ENCODE measurements at places on chromosomes 13 and 19.

DNA sequence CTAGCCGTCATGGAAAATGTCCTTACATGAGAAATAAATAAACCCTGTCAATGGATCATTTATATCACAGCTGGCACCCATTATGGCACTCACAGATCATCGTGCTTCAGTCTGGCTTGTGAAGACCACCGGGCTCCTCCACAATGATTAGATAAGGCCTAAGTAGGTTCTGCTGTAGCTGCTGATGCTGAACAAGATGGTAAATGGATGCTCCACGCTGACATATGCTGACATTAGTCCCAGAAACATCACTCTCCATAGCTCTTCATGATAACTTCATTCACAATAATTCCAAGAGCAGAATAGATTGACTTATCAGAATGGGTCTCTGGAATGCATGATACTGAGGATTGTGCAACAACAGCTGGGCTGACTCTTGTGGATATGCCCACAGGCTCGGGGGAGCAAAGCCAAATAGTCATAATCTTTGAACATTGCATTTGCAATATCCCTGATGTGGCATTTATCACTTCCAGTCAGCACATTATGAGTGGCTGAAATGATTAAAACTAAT lies 63.8 kb upstream of the RXFP2 start:
- DNase-seq = no peak

DNA sequence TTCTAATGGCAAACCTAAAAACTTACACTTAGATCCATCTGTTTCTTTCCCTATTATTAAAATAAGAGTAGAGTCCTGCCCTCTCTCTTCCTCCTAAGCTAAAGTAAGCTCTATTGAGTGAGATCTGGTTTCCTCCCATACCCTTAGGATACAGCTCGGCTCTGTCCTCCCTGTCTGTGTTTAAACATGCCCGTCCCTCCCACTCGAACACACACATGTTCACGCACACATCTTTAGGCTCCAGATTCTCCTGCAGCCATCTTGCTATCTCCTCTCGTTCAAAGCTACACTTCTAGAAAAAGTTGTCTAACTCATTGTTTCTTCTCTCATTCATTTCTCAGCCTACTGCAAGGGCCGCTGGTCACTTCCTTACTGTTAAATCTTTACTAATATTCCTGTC lies 15.1 kb upstream of the CEBPG start:
- no peak for DNase-seq

GRCh38 chr19:1291761-1292418 lies 6.2 kb downstream of the EFNA2 start:
- DNase-seq = no peak

DNA sequence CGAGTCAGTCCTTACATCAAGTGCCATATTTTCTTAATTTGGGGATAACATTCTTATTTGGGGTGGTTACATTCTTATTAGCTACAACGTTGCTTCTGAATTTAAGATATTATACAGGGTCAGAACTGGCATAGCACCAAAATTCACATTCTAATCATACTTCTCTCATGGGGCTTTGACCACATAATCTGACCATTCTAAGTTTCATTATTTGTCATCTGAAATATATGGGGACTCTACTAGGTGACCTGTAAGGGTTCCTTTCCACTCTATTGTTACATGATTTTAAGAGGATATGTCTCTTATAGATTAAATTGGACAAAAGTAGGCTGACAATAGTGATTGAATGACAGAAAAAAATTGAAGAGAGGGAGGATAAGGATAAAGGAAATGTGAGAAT lies 536.5 kb downstream of the KCTD12 start:
- DNase-seq = no peak

DNA sequence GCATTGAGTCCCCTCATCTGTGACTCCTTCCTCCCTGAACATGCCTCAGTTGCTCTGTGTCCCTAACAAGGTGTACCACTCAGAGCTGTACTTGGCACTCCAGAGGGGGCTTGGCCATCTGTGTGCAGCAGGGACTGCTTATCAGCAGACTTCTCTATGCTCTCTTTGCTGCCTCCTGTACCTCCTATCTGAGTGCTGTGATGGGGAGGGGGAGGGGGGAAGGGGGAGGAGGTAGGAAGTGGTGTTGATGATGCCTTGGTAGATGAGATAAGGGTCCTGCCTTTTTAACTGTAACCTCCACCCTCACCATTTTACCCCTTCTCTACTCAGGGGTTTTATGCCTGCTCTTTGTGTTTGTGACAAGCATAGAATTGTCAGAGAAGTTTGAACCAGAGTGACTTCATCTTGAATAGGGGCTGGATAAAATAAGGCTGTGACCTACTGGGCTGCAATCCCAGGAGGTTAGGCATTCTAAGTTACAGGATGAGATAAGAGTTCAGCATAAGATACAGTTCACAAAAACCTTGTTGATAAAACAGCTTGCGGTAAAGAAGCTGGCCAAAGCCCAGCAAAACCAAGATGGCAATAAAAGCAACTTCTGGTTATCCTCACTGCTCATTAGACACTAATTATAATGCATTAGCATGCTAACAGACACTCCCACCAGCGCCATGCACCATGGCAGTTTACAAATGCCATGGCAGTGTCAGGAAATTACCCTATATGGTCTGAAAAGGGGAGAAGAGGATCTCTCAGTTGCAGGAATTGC lies 13.2 kb downstream of the PCDH8 start:
- DNase-seq = no peak

- DNase-seq = no peak
Observed at GRCh38 chr19:47005873-47006272, 13.8 kb upstream of the NPAS1 start.

DNA sequence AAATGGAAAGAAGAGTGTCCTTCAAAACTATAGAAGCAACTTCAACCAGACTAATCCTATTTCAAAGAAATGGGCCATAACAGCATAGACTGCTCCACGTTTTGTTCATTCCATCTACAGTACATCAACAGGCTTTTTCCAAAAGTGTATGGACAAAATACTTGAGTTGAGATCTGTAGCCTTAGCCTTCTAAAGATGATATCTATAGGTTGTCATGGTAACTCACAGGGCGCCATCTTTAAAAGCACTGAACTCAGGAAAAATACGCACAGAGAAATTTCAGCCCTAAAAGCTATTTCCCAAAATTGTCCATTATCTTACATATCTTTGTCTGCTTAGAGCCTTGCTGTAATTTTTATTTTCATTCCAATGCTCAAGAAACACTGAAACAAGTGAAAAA lies 439.4 kb upstream of the NBEA start:
- DNase-seq = no peak

- no peak for DNase-seq
Observed at GRCh38 chr19:970695-971094, 13.4 kb upstream of the WDR18 start.

DNA sequence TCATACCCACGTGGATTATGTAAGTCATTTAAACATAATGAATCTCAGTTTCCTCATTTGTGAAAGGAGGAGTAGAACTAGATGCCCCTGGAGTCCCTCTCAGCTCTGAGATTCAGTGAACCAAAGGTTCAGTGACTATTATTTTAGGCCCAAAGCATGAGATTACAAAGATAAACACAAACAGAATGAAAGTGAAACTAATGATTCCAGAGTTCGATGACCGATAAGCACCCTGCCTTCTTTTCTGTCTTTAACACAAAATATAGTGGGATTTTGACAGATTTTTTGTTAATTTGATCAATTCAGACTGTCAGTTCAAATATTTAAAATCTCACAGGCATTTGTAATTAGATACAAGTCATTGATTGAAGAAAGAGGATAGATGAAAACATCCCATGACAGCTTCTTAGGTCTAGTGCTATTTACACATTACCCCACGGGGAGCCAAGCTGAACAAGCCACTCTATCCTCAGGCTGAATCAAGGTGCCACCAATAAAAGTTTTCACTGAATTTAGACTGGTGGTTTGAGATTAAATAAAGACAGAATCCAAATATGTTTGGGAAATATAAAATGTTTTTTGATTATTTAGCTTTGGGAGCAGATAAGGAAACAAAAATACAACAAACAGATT lies 64.6 kb upstream of the RAP2A start:
- no peak for DNase-seq

Data from GM04504 (cell line).